Aorta (tissue), 5 donors: ENCODE measurements at places on chromosomes 7 and 10.

DNA sequence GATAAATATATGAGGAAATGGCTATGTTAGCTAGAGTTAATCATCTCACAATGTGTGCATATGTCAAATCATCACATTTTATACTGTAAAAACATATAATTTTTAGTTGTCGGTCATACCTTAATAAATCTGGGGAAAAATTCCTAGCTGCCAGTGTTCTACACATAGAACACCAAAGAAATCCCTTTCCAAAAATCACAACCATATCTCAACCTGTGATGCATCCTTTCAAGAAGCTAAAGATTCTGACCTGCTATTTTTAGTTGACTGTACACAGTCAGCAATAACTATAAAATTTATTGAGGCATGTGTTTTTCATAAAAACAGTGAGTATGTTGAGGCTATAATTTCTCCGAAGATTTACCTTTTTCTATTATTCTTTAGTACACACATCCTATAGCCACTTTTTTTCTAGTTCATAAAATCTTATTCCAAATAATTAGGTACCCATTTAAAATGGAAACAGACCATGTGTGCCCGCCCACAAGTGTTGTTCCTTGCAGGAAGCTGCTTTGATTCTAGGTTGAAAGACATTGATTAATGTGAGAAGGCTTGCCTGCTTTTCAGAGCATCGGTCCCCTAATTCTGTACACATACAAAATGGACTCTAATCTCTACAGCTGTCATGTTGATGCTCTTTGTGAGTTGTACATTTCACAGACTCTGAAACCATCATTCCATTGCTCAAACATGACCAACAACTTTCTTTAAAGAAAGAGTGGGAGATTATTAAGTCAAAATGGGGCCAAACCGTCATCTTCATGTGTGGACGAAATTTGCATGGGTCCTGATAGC, 117.5 kb upstream of the LRRN3 start:
- no peak for DNase-seq

- no peak for DNase-seq
These were observed 88.7 kb downstream of the MAD1L1 start for GRCh38 chr7:2143981-2144595.

- DNase-seq, result no peak
These were observed 30.7 kb upstream of the APBB1IP start for GRCh38 chr10:26407406-26407969.

- DNase-seq, result no peak
These were observed 24.6 kb downstream of the RTKN2 start for GRCh38 chr10:62244088-62244487.

GRCh38 chr7:54541669-54542625, at the start of gene VSTM2A:
Gene VSTM2A, plus strand, starts transcription at chr7:54542375. Its CDS starts 356 bp downstream, at chr7:54542731.
- no peak for DNase-seq
